HT1080 (cell line): ENCODE measurements at places on chromosomes 13 and 19.
A peak's percentile ranks its signal among the peaks of the same experiment; 100 is the strongest.

DNA sequence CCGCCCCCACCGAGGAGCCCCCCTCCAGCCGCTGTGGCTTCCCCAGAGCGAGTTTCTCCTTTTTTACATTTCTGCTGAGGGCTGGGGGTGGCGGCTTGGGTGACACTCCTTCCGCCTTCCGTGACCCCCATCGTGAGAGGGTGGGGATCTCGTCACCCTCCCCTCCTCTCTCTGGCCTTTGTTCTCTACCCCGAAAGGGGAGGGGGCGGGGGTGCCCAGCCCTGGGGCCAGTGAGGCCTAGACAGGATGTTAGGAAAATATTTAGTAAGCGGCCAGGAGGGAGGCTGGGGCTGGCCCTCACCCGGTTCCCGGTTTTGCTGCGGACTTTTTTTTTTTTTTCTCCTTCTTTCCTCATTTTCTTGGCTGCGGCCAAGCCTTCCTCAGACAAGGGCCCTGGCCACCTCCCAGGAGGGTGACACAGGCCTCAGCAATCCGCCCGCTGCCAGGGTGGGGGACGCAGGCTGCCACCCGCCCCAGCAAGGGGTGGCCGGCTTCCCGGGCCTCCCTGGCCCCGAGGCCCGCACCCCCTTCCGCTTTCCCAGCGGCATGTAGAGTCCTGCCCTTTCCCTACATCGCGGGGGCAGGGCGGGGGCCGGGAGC is 3.9 kb downstream of the MIDN start:
- peak; percentile 95 for DNase-seq

GRCh38 chr19:29941828-29942403 is at the start of gene URI1:
Gene URI1, plus strand, starts transcription at chr19:29942239. Its CDS starts 309 bp downstream, at chr19:29942548.
- peak; percentile 62 for DNase-seq

GRCh38 chr13:99129951-99130350 is 70.7 kb upstream of the UBAC2 start:
- DNase-seq, result no peak

DNA sequence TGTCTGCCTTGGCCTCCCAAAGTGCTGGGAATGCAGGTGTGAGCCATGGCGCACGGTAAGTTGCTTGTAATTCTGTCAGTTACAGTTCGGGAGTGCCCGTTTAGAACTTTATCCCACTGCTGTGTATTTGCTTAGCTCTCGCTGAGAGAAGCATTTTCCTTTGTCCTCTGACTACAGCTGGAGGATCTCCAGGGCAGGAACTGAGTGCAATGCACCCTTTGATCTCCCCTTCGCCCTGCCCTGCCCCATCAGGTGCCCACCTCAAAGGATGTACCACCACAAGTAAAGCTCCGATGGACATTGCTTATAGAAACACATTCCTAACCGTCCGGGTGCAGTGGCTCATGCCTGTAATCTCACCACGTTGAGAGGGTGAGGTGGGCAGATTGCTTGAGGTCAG is 6.5 kb downstream of the BRME1 start:
- DNase-seq, result no peak

GRCh38 chr13:44303681-44304432 is 69.8 kb upstream of the SERP2 start:
- no peak for DNase-seq

DNA sequence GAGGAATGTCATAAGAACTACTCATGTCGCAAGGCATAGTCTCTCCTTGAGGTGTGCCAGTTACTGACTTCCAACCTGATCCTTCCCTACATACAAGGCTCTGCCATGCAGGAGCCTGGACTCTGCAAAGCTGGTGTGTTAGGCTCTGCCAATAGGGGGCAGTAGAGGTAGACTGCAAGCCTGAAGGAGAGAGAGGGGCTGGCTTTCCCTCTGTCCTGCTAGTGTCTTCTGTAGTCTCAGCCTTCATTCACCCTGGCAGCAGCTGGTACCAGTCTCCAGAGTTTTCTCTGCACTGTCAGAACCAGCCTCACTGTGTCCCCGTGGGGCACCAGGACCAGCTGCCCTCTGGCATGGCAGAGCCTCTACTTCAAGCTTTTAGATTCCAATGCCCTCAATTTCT is 14.5 kb downstream of the SHISA2 start:
- DNase-seq, result peak; percentile 28

DNA sequence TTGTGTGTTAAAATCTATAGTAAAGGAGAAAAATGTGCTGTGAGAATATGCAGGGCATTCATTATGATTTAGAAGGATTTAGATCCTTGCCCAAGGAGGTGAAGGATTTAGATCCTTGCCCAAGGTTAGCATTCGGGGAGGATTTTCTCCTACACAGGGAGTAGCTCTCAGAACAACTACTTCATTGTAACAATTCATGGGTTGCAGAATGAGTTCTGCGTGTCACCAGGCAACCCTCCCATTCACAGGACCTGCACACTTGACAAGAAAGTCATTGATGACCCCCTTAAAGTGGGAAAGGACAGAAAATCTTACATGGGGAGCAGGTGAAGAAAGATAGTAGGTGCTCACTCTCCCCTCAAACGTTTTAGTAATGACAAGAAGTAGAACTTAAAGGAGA is 167.1 kb upstream of the MAB21L1 start:
- DNase-seq, result no peak

GRCh38 chr19:32682317-32682716 is 6.7 kb downstream of the RGS9BP start:
- DNase-seq, result no peak

DNA sequence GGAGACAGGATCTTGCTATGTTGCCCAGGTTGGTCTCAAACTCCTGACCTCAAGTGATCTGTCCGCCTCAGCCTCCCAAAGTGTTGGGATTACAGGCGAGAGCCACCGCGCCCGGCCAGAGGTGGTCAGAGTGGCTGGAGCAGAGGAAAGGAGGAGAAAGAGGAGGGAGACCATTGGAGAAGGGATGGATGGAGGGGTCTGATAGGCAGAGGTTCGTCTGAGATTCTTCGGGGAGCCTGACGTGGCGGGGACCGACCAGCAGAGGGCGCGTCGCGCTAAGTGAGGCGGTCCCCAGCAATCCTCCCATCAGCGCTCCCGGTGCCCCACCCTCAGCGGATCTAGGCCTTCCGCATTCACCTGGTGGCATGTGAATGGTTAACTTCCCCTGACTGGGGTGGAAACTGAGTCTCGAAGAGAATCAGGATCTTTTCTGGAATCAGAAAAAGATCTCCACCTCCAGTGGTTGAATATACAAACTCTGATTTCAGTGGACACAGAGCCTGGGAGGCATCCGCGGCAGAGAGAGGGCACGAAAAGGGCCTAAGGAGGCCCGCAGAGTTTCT is 8.8 kb downstream of the GTPBP3 start:
- DNase-seq, result peak; percentile 70

- DNase-seq, result no peak
Measured at GRCh38 chr13:98489446-98490194, 87.3 kb downstream of the STK24 start.

DNA sequence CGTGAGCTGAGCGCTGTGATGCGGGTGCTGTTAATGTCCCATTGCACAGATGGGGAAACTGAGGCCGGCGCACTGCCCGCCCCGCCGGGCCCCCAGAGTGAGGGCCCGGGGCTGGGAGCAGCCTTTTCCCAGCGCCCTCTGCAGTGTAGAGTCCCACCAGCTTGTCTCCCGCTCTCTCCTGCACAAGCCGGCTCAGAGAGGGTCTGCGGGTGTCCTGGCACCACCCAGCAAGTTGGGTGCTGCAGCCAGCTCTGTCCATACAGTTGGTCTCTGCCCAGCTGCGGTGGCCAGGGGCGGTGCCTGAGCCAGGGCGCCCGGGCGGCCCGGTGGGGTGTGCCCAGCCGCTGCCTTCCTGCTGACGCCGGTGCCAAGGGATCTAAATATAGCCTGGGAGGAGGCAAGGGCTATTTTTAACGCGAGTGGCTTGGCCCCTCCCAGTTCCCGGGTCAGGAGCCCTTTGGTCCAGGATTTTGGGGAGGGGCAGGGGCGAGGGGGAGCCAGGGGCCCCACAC is 19.3 kb downstream of the GADD45B start:
- peak; percentile 32 for DNase-seq

- no peak for DNase-seq
Measured at GRCh38 chr19:4550479-4551050, 8.9 kb downstream of the SEMA6B start.

DNA sequence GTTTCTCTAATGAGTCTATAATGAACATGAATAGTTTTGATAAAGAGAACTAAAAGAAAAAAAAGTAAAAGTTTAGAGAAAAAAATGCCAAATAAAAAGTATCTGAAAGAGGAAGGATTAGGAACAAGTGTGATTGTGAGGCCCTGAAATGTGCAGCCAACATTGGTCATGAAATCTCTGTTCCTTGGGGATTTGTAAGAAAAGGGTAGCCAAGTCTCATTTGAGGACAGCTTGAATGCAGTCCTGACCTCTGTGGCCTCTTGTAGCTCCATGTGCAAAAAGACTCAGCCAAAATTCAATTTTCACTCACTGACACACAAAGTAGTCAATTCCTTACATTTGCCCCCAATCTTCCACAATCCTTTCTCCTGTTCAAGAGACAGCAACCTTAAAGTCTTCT is 167.9 kb downstream of the KLF12 start:
- DNase-seq, result no peak

- DNase-seq, result peak; percentile 54
Measured at GRCh38 chr19:6765738-6766356, 1.4 kb downstream of the SH2D3A start.

DNA sequence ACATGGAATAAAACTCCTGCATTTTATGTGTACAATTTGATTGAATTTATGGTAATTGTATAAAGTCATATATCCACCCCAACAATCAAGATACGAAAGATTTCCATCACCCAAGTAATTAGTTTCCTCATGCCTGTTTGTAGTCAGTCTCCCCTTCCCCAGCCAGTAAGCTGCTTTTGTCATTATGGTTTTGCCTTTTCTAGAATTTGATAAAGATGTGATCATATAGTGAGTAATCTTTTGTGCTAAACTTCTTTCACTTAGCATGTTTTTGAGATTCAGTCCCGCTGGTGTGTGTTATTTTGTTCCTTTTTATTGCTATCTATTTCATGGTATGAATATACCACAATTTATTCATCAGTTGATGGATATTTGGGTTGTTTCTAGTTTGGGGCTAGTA is 16.0 kb downstream of the ITM2B start:
- DNase-seq, result no peak

DNA sequence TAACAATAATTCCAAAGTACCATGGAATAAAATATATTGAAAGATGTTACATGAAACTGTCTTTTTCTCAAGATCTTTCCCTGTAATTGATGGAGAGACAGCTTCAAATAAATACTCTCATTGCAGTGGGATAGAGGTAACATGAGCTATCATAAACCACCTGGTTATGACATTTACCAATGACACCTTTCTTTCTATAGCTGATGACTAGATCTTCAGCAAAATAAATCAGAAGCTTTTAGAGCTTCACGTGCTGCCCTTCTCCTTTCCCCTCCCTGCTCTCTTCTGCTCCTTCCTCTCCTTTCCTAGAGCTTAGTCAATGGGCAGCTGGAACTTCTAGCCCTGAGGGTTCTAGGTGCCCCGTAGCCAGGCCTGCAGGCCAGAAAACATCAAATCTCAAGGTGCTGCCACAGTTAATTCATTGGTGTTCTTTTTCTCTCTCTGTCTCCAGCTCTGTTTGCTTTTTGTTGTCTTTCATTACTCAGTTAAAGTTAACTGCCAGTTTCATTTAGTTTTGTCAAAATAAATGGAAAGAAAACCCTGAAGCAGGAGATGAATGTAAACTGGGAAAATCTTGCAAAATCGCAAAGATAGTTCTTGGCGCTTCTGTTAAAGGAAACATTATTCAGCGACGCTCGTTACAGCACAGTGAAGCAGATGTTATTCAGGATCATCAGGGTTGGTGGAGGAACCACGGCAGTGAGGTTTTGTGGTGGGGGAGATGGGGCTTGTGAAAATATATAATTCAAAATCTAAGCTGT is 8.3 kb upstream of the METTL21C start:
- DNase-seq, result no peak

GRCh38 chr19:33108161-33108560 is 23.8 kb upstream of the WDR88 start:
- no peak for DNase-seq

GRCh38 chr19:10256551-10256950 is 4.5 kb downstream of the MRPL4 start:
- no peak for DNase-seq

- no peak for DNase-seq
Measured at GRCh38 chr13:73996569-73996968, 137.6 kb downstream of the KLF12 start.

GRCh38 chr19:38317104-38317612 is 1.4 kb upstream of the YIF1B start:
- no peak for DNase-seq

- DNase-seq, result no peak
Measured at GRCh38 chr19:54905803-54906511, at the start of gene NCR1. Gene NCR1, plus strand, starts transcription at chr19:54906148. Its CDS starts 40 bp downstream, at chr19:54906188.

DNA sequence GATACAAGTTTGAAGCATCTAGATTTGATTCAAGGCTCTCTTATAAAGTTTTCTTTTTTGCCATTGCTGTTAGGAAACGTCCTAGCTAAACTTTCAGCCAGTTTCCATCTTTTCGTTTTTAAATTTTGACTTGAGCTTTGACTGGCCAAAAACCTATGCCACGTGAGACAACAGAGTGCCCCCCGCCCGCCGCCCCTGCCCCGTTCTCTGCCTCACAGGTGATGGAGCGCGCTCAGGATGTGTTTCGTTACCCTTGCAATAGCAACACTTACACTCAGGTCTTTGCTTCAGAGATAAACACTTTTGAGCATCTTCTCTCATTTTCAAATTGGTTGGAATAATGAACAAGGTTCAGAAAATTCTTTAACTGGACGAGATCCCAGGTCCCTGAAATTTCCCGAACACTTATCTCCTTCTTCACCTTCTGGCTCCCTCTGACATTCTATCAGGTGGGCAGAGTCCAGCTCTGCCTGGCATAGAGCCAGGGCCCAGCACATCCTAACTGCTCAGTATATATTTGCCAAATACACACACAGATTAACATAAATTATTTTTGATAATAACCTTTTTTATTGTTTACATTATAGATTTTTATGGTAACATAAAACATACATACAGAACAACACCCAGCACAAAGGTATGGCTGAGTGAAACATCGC is 301.1 kb downstream of the IRS2 start:
- DNase-seq, result no peak

- DNase-seq, result no peak
Measured at GRCh38 chr19:39409208-39410016, 2.8 kb downstream of the ZFP36 start.

GRCh38 chr13:102901056-102901455 is 55.2 kb downstream of the ERCC5 start:
- DNase-seq, result no peak

- no peak for DNase-seq
Measured at GRCh38 chr13:99415851-99416331, 85.4 kb upstream of the TM9SF2 start.
